ENCODE measurements at places on chromosomes 5 and 9.
A peak's percentile ranks its signal among the peaks of the same experiment; 100 is the strongest.

- DNase-seq, result no peak
Measured at GRCh38 chr9:80968611-80969010, 720.7 kb downstream of the TLE1 start.

GRCh38 chr5:181217111-181217802 lies 5.8 kb upstream of the TRIM41 start:
- peak; percentile 82 for DNase-seq

- no peak for DNase-seq
Measured at GRCh38 chr9:8858596-8859161, 1059.1 kb upstream of the DMAC1 start.

DNA sequence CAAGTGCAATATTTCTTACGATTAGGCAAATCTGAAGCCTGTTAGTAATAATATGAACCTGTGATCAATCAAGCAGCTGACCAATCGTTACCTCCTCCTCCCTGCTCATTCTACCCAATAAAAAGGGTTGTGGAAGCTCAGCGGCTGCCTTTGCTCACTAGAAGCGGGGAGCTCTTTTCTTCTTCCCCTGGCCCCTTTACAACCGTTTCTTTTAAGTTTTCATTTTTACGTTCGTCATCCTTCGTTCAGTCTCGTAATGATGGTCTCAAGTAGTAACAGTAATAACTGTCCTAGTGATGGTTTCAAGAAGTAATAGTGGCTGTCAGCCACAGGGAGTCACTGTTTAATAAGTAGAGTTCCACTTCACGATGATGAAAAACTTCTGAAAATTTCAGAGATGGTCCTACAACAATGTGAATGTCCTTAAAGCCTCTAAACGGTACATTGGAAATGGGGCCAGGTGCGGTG lies 6.2 kb downstream of the UGT3A2 start:
- DNase-seq, result peak; percentile 23

DNA sequence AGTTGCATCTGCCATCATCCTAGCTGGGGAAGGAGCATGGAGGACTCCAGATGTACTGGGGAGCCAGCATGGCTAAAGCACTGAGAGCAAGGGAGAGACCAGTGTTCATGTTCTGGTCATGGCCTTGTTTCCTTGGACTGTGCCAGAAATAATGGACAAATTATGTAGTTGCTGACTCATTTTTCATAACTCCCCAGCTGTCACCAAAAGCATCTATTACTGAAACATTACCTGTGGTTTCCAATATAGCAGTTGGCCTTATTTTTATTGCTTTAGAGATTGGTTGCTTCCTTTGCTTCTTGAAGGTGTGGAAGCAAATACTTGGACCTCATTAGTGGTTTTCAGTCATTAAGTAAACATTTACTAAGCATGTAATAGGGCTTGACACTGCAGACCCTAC lies 11.3 kb downstream of the RALGPS1 start:
- DNase-seq, result no peak

DNA sequence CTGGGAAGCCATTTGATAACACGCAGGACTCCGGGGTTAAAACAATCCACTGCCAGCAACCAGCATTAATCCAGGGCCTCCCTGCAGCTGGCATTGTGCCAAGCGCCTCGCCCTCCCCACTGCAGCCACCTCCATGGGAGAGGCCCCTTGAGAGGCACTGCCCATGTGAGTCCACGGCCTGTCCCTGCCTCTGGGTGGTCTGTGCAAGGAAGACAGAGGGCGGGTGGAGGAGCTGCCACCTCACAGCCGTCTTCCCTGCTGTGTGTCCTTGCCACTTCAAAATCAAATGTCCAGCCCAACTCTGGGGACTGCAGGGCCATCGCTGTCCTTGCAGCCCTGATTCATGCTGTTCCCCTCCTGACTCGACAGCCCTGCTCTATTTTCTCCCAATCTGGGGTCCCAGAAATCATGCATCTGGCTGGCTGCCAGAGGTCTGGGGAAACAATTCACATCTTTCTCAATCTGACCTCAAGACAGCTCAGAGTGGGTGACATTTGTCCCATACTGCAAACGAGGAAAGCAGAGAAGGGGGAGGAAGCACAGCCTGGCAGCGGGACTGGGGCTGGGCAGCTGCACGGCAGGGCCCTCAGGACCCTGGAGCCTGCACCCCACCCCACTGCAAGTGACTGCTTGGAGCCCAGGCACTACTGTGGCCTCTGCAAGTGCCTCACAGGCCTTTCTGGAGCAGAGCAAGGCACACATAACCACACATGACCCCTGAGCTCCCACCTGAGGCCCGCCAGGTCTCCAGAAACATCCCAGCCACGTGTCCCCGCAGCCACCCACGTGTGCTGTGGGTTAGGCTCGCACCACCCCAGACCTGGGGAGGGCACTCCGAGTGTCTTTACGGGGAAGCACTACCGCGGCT lies 15.7 kb downstream of the BRD3OS start:
- DNase-seq, result no peak

DNA sequence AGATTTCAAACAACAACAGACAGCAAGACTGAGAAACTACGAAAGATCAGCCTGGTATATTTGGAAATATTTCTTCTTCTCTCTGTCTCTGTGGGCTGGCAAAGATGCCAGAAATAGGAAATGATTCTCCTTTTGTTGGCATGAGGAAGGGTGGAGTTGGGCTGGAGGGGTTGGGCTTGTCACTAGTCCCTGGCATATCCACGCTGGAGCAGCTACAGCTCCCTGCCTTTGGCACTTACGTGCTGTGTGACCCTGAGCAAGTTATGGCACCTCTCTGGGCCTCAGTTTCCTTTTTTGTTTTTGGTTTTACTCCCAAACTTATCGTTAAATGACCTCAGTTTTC lies 354 bp upstream of the KCNMB1 start:
- DNase-seq, result no peak

- DNase-seq, result peak; percentile 54
Measured at GRCh38 chr5:78758169-78758839, 109.7 kb upstream of the LHFPL2 start.

- DNase-seq, result no peak
Measured at GRCh38 chr5:175856408-175857100, 14.8 kb upstream of the CPLX2 start.

All from activated CD4-positive, alpha-beta T cell treated with anti-CD3 and anti-CD28 coated beads, Interleukin-2, amount 50 U/mL, for 16 hours (primary cell).